HEK293T (cell line): ENCODE measurements at places on chromosomes 2 and 18.

DNA sequence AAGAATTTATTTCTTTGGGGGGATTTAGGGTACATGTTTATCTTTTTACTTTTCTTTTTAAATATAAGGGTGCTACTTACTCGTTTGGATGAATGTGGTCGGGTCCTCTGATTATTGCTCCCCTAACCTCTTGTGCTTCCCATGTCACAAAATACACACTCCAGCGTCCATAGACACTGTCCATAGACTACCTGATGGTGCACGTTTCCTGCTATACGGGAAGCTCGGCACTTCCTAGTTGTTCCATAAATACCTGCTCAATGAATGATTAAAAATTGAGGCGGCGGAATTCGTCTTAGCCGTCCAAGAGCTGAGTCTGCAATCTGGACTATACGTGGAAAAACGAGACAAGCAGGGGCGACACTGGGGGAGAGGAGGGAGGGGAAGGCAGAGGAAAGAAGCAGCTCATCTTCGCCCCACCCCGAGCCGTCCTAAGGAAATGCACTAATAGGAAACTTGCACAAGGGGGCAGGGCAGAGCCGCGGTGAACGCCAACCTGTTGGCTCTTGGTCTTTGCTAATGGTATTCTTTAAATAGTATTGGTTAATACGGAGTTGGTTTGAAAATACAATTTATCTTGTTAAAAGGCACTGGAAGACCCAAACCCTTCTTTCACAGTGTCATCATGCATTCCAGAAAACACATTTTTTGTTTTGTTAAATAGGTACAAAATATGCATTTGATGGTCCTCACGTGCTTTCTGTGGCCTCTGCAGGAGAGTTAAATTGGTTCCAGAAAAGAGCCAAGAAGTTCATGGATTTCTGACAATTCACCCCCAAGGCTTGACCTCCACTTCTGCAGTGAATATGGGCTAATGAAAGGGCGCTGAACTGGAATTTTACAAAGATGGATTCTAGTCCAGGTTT lies 73.0 kb upstream of the KCTD1 start:
- peak; percentile 64 for DNase-seq

GRCh38 chr2:228847684-228848083 lies 423.4 kb downstream of the PID1 start:
- DNase-seq, result no peak

GRCh38 chr2:238911376-238912227 lies 63.7 kb downstream of the TWIST2 start:
- no peak for DNase-seq

GRCh38 chr2:74250189-74250631 lies 51.8 kb downstream of the MTHFD2 start:
- DNase-seq, result peak; percentile 72

DNA sequence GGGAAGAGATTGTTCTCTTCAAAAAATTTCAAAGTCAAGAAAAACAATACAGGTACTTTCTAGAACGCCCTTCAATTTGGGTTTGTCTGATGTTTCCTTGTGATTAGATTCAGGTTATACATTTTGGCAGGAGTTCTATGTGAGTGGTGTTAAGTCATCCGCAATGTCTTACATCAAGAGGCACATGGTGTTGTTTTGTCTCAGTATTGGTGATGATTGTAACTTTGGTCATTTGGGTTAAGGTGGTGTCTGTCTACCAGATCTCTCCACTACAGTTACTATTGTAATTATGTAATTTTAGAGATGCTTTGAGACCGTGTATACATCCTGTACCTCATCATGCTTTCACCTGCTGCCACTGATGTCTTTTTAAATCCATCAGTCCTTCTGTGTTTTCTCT lies 60.3 kb downstream of the TET3 start:
- no peak for DNase-seq

GRCh38 chr2:105297216-105297615 lies 32.3 kb downstream of the TGFBRAP1 start:
- no peak for DNase-seq

GRCh38 chr2:15889442-15890123 lies 50.8 kb upstream of the MYCN start:
- DNase-seq, result no peak

GRCh38 chr2:74471332-74472065 lies 981 bp downstream of the MRPL53 start:
- no peak for DNase-seq

DNA sequence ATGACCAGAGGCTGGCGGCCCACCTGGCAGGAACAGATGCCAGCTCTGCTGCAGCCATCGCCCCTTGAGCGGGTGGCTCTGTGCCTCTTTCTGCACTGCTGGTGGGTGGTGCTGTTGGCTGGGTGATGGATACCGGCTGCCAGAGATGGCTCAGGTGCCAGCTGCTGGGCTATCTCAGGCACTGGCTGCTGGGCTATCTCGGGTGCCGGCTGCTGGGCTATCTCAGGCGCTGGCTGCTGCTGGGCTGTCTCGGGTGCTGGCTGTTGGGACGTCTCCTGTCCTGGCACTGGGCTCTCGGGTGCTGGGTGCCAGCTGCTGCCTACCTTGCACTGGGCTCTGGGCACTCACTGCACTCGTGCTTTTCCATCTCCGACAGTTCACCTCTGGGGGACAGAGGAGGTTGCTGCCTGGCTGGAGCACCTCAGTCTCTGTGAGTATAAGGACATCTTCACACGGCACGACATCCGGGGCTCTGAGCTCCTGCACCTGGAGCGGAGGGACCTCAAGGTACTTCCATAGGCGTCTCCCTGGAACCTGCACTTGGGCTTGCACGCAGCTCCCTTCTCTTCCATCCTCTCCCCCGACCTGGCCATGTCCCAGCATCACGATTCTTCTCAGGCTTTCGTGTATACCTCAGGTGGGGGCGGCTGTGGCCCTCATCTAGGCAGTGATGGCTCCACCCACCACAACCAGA lies 98.4 kb downstream of the USP40 start:
- DNase-seq, result no peak

- DNase-seq, result no peak
These were observed 75.9 kb upstream of the PID1 start for GRCh38 chr2:229346816-229347540.

DNA sequence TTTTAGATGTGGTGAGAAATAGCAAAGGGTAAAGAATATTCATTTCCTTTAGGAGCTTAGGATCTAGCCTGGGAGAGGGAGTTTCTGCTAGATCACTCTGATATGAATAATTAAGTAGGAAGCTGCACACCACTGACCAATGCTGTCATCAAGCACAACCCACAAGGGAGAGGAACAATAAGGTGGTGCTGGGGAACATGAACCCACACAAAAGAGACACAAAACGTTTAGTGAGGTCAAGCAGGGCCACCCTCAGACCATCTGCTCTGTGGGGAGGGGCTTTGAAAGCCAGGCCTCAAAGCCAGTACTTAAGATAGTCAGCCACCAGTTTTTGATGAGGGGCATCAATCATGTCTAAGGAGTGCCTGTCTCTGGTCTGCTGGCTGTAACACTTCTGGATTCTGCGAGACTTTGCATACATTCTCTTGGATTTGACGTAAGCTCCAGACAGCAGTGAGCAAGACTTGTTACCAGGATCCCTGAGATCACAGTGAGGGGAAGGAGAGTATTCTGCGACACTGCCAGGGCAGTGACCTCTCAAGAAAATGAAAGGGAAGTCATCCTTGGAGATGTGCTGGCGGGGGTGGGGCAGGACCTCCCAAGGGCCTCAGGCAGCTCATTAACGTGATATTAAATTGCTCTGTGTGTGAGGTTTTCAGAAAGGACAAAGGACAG lies 127.0 kb downstream of the CCBE1 start:
- DNase-seq, result no peak

DNA sequence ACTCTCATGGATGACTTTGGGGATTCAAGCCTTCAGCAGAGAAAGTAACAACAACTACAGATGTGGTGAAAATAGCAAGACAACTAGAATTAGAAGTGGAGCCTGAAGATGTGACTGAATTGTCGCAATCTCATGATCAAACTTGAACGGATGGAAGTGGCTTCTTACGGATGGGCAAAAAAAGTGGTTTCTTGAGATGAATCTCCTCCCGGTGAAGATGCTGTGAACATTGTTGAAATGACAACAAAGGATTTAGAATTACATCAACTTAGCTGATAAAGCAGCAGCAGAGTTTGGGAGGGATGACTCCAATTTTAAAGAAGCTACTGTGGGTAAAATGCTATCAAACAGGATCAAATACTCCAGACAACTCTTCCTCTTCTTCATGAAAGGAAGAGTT lies 43.1 kb downstream of the AAK1 start:
- no peak for DNase-seq

GRCh38 chr2:191638802-191639172 lies 39.1 kb upstream of the NABP1 start:
- DNase-seq, result no peak

GRCh38 chr2:35454966-35455638 lies 900.5 kb upstream of the CRIM1 start:
- DNase-seq, result peak; percentile 4

- DNase-seq, result peak; percentile 57
These were observed 453 bp downstream of the CABLES1 start for GRCh38 chr18:23135550-23136325.

- no peak for DNase-seq
These were observed 606.5 kb downstream of the CPS1 start for GRCh38 chr2:211162911-211163310.

DNA sequence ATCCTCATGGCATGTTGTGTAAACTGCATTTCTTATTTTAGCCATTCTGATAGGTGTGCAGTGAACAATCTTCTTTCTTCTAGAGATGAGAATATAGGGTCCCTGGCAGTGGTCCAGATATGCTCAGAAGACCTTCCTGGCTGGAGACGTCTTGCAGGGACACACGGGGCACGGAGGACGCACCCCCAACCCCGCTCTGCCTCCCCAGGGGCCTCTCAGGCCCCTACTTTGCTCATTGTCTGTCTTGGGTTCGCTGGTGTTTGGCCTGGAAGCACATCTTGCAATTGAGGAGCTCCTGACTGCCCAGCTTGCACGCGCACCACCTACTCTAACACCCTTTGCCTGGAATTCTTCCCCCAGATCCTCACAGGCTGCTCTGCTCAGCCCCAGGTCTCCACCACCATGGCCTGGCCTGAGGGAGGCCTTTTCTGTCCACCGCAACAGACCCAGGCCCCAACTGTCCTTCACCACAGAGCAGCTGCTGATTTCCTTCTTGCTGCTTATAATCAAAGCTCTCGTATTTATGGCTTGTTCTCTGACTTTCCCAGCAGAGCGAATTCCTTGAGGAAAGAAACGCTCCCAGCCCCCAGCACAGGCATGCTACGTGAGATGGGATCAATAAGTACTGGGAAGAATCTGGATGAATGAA lies 295.9 kb upstream of the HDAC4 start:
- DNase-seq, result no peak

DNA sequence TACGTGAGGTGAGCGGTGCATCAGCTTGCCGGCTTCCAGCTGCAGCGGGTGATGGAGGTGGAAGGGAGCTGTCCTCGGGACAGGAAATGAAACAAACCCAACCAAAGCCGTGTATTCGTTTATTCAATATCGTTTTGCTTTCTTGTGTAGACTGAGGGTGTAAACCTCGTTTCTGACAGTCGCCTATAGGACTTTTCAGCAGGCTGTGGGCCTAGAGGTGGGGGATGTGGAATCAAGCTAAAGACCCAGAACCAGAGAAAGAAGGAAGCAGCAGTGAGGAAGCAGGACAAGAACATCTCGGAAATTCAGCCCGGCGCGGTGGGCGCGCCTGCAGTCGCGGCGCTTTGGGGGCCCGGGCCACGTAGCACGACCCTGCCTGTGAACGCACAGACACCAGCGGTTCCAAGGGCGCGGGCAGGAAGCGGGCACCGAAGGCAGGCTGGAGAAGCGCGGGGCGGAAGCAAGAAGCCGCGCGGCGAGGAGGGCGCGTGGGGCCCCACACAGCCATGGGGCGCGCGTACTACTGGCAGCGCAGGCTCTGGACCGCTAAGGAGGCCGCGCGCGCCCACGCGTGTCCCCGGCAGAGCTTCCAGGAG lies 755 bp upstream of the ATP9B start:
- DNase-seq, result no peak

GRCh38 chr2:43251171-43251731 lies 24.8 kb upstream of the ZFP36L2 start:
- DNase-seq, result no peak

- DNase-seq, result no peak
These were observed 19.5 kb downstream of the WIPF1 start for GRCh38 chr2:174577967-174578589.

- DNase-seq, result peak; percentile 53
These were observed 18.5 kb upstream of the CCDC93 start for GRCh38 chr2:118032169-118033013.

- DNase-seq, result no peak
These were observed 114.0 kb downstream of the NOL10 start for GRCh38 chr2:10575609-10576280.

- DNase-seq, result no peak
These were observed 14.8 kb upstream of the SLC38A11 start for GRCh38 chr2:164969909-164970690.

DNA sequence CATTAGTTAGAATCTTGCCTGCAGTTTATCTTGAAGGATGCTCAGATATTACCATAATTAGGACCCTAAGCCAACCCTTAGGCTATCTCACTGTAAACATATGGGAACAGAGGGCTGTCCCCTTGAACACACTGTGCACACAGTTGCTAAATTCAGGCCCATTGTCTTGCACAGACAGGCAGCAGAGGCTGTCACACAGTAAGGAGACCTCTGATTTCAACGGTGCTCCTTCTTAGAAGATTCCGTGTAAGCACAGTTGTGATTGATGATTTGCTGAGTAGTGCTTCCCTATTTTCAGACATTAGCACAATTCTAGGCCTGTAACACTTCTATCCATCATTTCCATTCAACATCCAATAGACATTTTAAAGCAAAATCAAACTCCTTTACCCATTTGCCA lies 108.0 kb downstream of the RNF152 start:
- no peak for DNase-seq

DNA sequence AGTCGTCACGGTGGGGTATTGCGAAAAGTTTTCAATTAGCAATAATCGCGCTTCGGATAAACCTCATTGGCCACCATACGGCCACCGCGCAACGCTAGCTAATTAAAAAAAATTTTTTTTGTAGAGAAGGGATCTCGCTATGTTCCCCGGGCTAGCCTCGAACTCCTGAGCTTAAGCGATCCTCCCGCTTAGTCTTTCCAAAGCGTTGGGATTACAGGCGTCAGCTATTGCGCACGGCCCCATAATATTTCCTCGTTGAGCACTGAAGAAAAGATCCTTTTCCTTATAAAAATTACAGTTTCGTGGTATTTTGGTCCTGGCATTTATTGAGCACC lies 759 bp upstream of the ACTR1B start:
- no peak for DNase-seq

DNA sequence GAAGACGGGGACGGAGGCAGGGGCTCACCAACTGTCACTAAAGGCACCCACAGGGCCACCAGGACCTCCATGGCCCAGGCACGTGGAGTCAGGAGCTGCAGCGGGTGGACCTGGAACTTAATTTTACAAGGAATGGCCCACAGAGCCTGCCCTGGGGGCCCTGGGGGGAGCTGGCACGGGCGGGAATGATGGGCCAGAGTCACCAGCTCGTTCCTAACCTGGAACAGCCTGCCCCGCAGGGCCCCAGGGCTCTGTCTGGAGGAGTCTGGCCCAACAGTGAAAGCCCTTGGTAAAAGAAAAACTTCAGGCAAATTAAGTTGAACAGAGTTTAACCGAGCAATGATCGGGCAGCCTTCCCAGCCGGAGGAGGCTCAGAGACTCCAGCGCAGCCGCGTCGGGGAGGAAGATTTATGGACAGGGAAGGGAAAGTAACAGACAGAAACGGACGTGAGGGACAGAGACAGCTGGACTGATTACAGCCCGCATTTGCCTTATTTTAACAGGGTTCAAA lies 118.4 kb upstream of the TMEM18 start:
- DNase-seq, result no peak

GRCh38 chr18:11565716-11566115 lies 43.7 kb upstream of the SLC35G4 start:
- DNase-seq, result no peak
